ENCODE measurements at places on chromosomes 11 and 22. TPM values are rescaled to one million over a fixed set of nuclear protein-coding genes. Genes with fewer than 3 reads are reported as not detected.

The KRTAP5-8 gene
- not detected for polyA plus RNA-seq

The AMBRA1 gene
- polyA plus RNA-seq = 7.8 TPM

The LMO2 gene
- polyA plus RNA-seq = 27.5 TPM

The MYBPC3 gene
- not detected for polyA plus RNA-seq

The CDC45 gene
- polyA plus RNA-seq = 2.2 TPM

The SEC14L2 gene
- 49.4 TPM for polyA plus RNA-seq

The RIBC2 gene
- 1.9 TPM for polyA plus RNA-seq

The ZNRD2 gene
- polyA plus RNA-seq = 38.4 TPM

The MFNG gene
- polyA plus RNA-seq = 21.3 TPM

- peak; percentile 54 for DNase-seq
These were observed 446 bp downstream of the VSTM5 start for GRCh38 chr11:93849751-93850593.

DNA sequence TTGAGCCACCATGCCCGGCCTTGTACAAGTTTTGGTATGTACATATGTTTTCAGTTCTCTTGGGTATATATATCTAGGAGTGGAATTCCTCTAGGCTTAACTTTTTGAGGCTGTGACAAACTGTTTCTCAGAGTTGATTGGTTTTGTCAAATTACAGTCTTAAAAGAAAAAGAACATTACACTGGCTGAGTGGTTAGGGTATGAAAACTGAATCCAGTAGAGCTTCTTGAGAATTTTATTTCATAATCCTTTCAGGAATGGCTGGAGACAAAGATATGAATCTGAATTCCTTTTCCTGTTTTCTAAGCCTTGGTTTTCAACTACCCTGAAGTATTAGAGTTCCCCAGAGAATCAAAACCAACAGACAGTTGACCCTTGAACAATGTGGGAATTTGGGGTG lies 6.5 kb downstream of the METTL15 start:
- DNase-seq = no peak

GRCh38 chr11:127018683-127019279 lies 18.2 kb upstream of the KIRREL3 start:
- no peak for DNase-seq

- DNase-seq = no peak
These were observed 106.5 kb downstream of the FEZ1 start for GRCh38 chr11:125389339-125390166.

DNA sequence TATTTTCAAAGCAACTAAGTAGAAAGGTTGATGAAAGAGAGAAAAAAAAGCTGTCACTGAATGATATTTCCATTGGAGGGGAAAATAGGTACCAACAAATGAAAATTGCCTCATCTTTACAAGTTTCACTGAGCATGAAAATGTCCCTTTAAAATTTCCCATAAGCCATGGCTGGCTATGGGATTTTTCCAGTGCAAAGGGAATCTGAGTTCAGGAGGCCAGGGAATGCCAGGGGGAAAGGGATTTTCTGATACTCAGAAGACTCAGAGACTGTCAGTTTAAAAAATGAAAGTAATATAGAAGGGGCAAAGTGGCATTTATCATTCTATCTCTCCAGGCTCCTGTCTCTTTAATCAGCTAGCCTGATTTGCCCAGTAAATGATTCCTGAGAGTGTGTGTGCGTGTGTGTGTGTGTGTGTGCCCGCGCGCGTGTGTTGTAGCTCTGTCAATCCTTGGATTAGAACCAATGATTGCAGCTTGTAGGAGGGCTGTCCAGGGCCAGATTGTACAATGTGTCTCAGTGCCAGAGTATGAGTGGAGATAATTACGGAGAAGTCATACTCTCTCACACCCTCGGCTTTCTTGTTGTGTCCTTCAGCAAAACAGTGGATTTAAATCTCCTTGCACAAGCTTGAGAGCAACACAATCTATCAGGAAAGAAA lies at the start of gene NTM:
TSS of gene NTM (plus strand) at position 526 of the 662 bp plus-strand sequence.
- DNase-seq = peak; percentile 53

- DNase-seq = no peak
These were observed 1717.1 kb upstream of the RAG2 start for GRCh38 chr11:38315151-38315550.

DNA sequence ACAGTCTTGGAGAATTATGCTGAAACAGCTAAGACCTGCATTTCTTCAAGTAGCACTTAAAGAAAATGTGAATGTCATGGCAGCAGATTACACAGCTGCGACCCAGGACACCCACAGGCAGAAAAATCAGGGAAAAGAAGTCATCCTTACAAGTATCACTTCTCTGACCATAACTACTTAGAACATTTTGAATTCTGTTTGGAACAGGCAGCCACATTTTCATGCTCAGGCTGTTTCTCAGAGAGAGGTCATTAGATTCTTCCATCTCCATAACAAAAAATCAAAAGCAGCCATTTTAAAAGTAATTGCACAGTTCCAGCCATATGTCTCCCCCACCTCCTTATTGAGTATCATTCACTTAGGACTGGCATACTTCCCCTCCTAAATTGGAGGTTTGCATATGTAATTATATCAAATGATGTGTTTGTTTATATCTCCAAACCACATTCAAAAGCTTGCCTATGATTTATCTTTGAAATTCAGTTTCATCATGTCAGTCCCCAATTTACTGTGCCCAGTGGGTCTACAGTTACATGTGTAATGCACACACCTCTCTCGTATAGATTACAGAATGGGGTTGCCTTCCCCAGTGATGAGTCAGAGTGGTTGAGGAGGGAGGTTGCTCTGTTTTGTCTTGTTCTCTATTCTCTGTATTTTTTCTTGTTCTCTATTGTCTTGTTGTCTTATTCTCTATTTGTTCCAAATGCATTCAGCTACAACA lies 276.5 kb upstream of the MTNR1B start:
- no peak for DNase-seq

- no peak for DNase-seq
These were observed 435 bp upstream of the TAF6L start for GRCh38 chr11:62770778-62771143.

GRCh38 chr11:28798286-28798685 lies 690.1 kb downstream of the METTL15 start:
- no peak for DNase-seq

- no peak for DNase-seq
These were observed 435.4 kb downstream of the TMEM135 start for GRCh38 chr11:87473174-87473573.

DNA sequence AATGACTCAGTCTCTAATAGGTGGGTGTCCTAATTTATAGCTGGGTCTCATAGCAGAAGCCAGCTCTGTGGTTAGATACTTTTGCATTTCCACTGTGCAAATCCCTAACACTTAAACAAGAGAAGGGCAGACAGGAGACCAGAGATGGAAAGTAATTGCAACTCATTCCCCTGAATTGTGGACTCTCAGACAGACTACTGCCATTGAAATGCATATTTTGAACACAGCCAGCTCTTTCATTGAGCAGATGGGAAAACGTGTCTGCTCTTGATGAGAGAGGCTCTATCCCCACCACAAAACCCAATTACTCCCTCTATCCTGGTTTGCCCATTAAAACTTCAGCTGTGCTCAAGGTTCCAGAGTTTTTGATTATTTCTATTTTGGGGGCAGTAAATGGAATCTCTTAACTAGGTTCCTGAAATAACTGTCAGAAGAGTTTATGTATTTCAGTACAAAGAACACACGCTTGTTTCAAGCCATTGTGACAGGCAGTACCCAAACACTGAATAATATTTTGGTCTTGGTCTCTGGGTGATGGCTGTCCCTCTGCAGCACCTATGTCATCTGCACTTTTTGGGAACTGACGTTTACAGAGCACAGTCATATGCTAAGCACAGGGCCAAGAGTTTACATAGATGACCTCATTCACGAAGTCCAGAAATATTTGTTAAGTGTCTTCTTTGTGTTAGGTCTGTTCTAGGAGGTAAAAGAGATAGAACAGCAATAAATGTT lies 41.7 kb downstream of the FAM227A start:
- no peak for DNase-seq

- DNase-seq = no peak
These were observed 2.3 kb downstream of the CABP7 start for GRCh38 chr22:29722151-29722550.

DNA sequence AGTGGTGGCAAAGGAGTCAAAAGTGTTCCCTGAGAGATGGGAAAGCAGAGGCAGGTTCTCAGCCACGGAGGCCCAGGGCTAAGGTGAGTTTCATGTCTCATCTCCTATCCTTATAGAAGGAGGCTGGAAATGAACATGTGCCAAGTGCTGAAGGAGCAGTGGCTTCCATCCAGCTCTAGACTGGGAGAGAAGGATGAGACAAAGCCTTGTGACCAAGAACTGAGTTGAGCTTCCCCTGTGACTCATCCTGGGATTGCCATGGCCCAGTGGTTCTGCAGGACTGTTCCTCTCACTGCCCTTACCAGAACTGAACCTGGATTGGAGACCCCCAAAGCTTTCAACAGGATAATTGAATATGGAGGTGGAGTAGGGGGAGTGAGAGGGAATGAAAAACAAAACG lies 16.7 kb upstream of the OR9Q1 start:
- DNase-seq = no peak

GRCh38 chr11:23674866-23675265 lies 814.6 kb upstream of the CCDC179 start:
- no peak for DNase-seq

DNA sequence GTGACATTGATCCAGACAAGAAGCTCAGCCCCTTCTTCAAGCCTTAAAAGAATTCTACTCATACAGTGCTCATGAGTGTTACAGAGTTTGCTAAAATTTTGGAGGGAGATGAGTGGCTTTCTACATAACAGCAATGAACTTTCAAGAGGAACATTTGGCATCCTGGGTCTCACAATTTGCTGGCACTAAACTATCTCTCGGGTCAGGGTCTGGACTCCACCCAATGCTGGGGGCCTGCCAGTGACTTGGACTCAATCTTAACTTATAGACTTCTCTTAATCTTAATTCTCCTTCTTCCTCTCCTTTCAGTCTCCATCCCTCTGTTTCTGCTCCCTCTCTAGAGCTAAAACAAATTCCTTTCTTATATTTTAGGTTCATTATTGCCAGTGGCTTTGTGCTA lies 317.9 kb downstream of the TMEM135 start:
- DNase-seq = no peak

DNA sequence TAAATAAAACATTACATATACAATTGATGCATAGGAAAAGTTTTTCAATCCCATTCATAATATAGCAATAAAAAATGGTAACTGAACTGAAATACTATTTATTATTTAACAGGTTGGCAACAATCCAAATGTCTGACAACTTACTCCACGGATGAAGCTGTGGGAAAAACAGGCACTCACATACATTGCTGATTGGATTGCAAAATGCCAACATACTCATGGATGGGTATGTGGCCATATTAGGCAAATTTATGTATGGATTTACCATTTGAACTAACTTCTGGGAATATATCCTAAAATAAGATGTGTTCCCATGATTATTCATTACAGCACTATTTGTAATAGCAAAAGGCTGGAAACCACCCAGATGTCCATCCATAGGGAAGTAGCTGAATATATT lies 3.2 kb upstream of the BIRC2 start:
- no peak for DNase-seq

GRCh38 chr11:1162491-1163311 lies 4.9 kb downstream of the MUC5AC start:
- DNase-seq = no peak

GRCh38 chr11:73194593-73194992 lies 23.5 kb upstream of the P2RY2 start:
- DNase-seq = peak; percentile 98

GRCh38 chr11:101866619-101867491 lies 48.0 kb upstream of the CEP126 start:
- DNase-seq = peak; percentile 89
